ENCODE measurements at places on chromosomes 12 and 14. TPM values are rescaled to one million over a fixed set of nuclear protein-coding genes. Genes with fewer than 3 reads are reported as not detected.

GRCh38 chr12:74111688-74112360 lies 425.8 kb upstream of the ATXN7L3B start:
- DNase-seq = no peak

Gene PMCH
- total RNA-seq = not detected

- no peak for DNase-seq
These were observed 20.1 kb upstream of the RPLP0 start for GRCh38 chr12:120220838-120221575.

DNA sequence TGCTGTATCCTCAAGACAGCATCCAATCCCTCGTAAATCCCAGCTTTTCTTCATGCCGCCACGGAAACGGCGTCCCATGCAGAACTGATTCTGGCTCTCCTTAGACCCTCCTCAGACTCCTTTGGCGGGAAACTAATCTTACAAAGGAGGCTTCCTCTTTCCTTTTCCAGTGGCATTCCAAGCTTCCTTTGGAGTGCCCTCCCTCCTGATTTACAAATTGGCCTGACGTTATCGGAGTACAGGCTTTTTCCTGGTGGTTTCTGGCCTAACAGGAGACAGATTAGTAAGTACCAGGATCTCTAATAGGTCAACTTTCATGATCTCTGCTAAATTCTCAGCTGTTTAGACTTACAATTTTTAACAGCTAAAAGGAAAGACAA lies 1.3 kb upstream of the ZDHHC17 start:
- DNase-seq = no peak

DNA sequence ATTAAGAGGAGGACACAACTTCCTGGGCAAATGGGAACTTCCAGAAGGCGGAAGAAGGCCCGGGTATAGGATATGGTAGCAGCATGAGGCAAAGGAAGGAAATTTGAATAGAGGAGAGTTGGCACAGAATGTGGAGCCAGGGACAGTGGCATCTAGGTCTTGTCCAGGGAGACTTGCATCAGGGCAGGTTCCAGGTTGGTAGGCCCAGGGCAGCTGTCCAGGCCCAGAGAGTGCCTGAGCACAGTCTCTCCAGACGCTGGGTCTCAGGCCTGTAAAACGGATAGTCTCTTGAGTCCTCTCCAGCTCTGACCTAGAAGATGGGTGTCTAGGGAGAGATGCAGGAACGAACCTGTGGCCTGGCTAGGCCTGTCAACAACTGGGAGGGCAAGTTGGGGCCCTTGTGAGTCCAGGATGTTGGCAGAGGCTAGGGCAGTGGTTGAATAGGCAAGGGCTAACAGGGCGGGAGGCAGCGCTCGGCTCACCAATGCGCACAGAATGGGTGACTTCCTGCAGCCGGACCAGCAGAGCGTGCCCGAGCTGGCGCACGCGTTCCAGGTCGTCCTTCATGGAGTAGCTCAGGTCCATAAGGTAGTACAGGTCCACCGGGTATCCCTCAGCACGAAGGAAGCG lies 9.9 kb downstream of the ITGB7 start:
- DNase-seq = no peak

DNA sequence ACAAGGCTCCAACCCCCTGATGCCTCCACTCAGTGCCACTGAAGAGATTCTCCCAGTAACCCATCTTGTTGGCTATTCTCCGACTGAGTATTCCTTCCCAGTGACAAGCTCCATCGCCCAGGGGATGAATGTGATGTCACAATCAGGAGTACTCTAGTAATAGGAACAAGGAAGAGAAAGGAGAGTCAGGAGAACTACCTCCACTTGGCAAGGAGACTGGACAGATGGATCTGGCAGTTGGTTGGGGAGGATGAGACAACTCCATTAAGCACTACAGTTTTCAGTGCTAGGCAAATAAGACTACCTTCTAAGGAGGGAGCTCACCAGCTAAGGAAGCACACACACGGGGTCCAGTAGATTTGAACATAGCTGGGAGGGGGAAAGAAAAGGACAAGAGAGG lies 5.3 kb downstream of the RNF41 start:
- DNase-seq = no peak

GRCh38 chr12:24756479-24757024 lies 192.3 kb downstream of the BCAT1 start:
- DNase-seq = no peak

Gene LMO3
- 73.7 TPM for total RNA-seq

Gene GPD1
- total RNA-seq = 65.3 TPM

Gene SLCO1B3
- total RNA-seq = not detected

- no peak for DNase-seq
These were observed 595 bp downstream of the KLHL28 start for GRCh38 chr14:44961151-44961553.

DNA sequence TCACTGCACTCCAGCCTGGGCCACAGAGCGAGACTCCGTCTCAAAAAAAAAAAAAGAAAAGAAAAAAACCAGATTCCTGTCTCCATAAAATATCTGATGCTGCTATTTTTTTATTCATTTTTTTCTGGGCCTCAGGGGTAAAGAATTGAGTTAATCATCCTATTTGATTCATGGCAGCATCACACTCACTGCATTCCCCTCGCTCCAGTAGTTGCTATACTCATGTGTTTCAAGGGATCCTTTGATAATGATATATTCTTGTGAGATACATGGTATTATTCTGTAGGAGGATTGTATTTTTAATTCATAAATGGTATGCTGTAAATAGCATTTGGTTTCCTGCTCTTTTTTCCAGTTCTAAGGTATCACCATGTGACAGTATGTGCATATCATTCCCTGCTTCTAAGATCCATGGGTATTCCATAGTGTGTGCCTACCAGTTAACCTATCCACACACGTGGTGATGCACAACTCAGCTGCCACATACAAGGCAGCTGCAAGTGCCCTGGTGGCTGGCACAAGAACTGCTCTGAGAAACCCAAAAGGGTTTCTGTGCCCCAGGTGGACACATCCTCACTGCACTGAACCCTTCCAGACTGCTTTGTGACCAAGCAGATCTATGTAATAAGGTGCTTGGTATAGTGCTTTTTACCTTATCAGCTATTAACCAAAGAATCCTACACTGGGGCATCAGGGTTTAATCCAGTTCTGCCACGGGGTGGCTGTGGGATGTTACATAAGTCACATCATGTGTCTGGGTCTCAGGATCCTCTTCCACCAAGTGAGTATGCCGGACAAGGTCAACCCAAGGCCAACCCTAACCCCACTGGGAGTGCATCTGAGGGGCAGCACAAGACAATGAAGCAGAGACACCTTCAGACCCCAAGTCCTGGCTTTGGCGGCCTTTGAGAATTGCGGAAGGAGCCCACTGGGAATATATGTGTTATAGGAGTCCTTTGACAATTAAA lies 74.6 kb downstream of the ZFP36L1 start:
- DNase-seq = no peak

DNA sequence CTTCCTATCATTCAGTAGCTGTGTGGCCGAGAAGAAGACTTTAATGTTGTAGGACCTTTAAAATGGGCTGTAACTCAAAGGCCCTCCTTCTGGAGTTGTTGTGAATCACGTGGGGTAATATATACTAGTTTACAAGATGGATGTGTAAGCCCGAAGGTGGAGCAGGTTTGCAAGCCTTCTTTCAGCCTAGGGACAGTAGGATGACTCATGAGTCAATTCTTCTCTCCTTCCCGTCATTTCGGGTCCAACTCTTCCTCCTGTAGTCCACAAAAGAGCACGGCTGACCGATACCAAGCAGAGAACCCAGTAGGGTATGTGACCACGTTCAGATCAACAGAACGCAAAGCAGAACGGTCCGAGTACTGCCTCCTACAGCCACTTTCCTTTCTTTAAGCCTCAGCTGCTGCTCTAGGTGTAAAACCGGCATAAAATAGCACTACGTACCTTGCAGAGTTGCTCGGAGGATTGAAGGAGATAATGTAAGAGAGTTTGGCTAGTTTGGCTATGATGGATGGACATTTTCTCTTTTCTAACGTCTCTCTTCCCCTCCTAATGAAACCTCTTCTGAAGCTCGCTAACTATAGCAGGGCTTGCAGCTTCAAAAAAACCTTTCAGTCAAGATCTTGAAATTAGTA lies 1.3 kb upstream of the RASSF3 start:
- no peak for DNase-seq

- DNase-seq = no peak
These were observed 723.3 kb upstream of the FLRT2 start for GRCh38 chr14:84806622-84807021.

- no peak for DNase-seq
These were observed 77.9 kb downstream of the ST8SIA1 start for GRCh38 chr12:22256605-22257004.

GRCh38 chr12:83826112-83826511 lies 1086.5 kb downstream of the SLC6A15 start:
- DNase-seq = no peak

GRCh38 chr12:127459687-127460086 lies 807.3 kb upstream of the TMEM132C start:
- no peak for DNase-seq

DNA sequence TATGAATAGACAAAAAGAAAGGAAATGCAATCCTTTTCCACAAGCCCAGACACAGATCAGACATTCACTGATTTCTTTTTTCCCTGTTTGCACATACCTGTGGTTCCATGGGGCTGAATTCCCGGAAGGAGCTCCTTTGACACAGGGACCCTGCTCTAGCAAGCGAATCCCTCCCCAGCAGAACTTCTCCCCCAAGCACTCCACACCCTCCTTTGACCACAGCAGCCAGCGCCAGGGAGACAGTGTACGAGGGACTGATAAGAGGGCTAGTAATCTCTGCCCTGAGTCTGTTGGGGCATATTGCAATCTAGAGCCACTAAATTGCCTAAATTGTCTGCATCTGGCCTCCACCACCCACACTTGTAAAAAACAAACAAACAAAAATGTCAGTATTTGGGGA lies 83.4 kb upstream of the NTF3 start:
- DNase-seq = no peak

DNA sequence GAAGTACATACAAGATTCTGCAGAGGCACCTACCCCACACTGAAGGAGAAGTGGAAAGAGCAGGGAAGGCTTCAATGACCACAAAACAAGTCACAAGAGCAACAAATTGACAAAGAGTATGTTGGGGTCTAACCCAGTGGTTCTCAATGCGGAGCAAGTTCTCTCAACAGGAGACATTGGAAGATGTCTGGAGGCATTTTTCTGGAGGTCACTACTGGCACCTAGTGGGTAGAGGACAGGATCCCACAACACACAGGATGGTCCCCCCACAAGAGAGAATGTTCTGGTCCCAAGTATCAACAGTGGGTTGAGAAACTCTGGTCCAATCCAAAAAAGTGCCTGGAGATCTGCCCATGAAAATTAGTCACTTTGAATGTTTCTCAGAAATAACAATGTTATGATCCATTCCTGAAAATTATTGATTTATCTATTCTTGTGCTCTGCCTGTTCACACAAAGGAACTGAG lies 3.4 kb downstream of the SSH1 start:
- no peak for DNase-seq

GRCh38 chr12:127654383-127654985 lies 612.5 kb upstream of the TMEM132C start:
- DNase-seq = no peak

DNA sequence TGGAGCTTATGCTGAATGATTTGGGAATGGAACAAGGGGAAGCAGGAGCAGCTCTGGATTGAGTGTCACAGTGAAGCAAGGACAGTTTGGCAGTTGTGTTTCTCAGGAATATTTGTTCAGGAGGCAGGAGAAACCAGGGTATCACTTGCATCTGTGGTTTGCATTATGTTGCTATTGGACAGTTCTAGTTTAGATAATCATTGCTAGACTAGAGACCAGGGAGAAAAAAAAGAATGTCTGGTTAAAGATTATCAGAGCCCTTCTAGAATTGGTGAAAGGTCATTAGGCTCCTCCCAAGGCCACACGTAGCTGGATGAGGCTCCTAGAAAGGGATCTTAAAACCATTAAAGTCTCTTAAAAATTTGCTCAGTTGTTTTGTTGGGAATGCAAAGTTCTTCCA lies 17.0 kb upstream of the SRSF5 start:
- no peak for DNase-seq

Gene TSPAN19
- total RNA-seq = not detected

Gene KITLG
- 20.4 TPM for total RNA-seq

- no peak for DNase-seq
These were observed 22.3 kb upstream of the STK38L start for GRCh38 chr12:27221625-27222387.

DNA sequence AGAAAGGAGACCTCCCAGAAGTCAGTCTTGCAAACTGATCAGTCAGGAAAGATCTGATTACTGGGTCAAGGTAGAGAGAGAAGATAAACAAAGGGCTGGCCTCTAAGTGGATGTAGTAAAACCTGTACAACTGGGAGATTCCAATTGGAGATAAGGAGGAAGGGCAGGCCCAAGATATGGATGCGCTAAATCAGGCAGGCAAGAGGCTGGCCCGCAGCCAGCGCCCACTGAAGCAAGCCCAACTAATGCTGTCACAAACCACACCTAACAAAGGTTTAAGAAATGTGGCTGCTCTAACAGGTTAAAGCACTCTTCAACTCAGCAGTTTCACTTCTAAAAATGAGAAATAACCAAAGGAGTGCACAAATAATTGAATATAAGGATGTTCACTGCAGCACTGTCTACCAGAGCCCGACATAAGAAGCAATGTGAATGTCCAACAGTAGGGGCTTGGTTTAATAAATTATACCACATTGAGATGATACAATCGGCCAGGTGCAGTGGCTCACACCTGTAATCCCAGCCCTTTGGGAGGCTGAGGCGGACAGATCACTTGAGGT lies 4.7 kb downstream of the GLTP start:
- DNase-seq = no peak

GRCh38 chr12:71036526-71036925 lies 116.0 kb upstream of the PTPRR start:
- no peak for DNase-seq

GRCh38 chr12:24226745-24227350 lies 277.4 kb upstream of the SOX5 start:
- DNase-seq = no peak

Gene NTN4
- 21.9 TPM for total RNA-seq

Gene KCNA5
- total RNA-seq = not detected

GRCh38 chr14:50784683-50785456 lies 46.1 kb downstream of the NIN start:
- DNase-seq = no peak

- no peak for DNase-seq
These were observed 48.6 kb upstream of the TMEM233 start for GRCh38 chr12:119544765-119545625.

All from vagina (tissue), 2 donors.